ENCODE measurements at places on chromosomes 5 and 9. TPM values are rescaled to one million over a fixed set of nuclear protein-coding genes. Genes with fewer than 3 reads are reported as not detected.

DNA sequence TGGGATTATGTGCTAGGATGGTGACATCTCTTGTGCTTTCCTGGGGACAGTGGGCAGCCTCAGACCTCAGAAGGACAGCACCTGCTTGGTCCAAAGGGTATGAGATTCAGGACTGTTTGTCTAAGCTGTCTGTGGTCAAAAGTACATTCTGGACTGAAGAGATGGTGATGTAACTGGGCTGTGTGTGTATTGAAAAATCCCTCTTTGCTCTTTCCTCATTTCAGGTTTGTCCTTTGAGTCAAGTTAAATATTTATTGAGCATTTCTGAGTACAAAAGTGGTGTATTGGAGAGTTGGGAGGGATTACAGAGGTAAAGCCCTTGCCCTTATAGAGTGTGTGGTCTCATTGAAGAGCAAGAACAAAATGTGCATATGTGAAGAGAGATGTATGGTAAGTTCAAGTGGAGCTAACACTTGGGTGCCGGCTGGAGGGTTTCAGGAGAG lies 46.7 kb downstream of the RCL1 start:
- H3K4me1 ChIP-seq = peaks cover 29% of the 10 kb centered on the region
- peaks cover 27% of the 10 kb centered on the region for H3K36me3 ChIP-seq
- no peak for DNase-seq
- no peaks in the 10 kb centered on the region for H3K27me3 ChIP-seq
- no peak overlapping the region for H3K4me3 ChIP-seq
- no peak overlapping the region for H3K27ac ChIP-seq

- no peak overlapping the region for H3K4me3 ChIP-seq
- H3K27ac ChIP-seq = peak overlapping the region; percentile 56
- no peaks in the 10 kb centered on the region for H3K27me3 ChIP-seq
- no peak for DNase-seq
- no peaks in the 10 kb centered on the region for H3K4me1 ChIP-seq
- no peaks in the 10 kb centered on the region for H3K36me3 ChIP-seq
Measured at GRCh38 chr5:7250611-7251010, 145.3 kb upstream of the ADCY2 start.

The LVRN gene
- 0.20 TPM for total RNA-seq

DNA sequence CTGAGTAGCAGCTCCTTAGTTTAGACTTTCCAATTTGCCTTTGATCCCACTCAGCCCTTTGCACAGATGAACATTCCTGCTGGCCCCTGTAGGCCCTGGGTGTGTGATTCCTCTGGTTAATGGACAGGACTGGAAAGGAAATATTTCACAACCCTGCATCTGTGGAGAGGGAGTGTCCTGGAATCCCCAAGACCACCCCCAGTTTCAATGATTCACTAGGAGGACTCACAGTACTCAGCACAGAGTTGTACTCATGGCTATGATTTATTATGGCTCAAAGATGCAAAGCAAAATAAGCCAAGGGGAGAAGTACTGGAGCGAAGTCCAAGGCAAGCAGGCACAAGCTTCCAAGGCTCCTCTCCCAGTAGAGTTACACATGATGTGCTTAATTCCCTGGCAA lies 42.4 kb upstream of the TJP2 start:
- H3K27ac ChIP-seq = no peak overlapping the region
- peaks cover 16% of the 10 kb centered on the region for H3K4me1 ChIP-seq
- no peaks in the 10 kb centered on the region for H3K36me3 ChIP-seq
- no peak for DNase-seq
- no peak overlapping the region for H3K4me3 ChIP-seq

Measured in upper lobe of right lung (tissue), 1 donor.